ENCODE measurements at places on chromosomes 4 and X.

GRCh38 chr4:140693562-140693961, 62.6 kb downstream of the TBC1D9 start:
- no peak for DNase-seq

- DNase-seq: no peak
Observed at GRCh38 chrX:107742700-107743191, 32.8 kb downstream of the TSC22D3 start.

- no peak for DNase-seq
Observed at GRCh38 chr4:649293-649625, 23.9 kb downstream of the PDE6B start.

DNA sequence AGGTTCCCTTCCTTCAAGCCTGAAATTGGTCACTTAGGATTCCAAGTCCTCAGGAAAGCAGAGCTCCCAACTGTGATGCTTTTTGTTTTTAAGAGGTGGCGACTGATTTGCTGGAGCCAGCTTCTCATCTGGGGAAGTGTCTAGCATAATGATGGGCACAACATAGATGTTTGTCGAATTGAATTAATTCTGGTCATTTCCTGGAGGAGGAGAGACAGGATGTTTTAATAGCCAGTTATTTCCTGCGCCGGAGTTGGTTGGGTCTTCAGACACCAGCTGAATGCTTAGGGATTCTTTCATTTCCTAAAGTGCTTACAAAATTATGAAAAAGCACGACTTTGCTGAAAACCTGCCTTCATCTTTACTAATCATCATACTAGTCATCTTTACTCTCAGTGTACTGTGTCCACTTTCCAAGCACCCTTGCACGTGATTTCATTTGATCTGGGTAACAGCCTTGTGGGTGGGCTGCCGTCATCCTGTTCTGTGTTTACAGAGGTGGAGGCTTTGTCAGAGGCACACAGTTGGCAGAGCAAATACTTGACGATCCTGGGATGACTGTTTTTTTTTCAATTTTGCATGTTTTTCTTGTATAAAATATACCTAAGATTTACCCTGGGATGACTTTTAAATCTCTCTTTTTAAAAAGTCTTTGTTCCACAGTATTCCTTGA, 49.5 kb downstream of the RGS12 start:
- DNase-seq: no peak

- DNase-seq: no peak
Observed at GRCh38 chr4:4619821-4620220, 78.0 kb upstream of the STX18 start.

DNA sequence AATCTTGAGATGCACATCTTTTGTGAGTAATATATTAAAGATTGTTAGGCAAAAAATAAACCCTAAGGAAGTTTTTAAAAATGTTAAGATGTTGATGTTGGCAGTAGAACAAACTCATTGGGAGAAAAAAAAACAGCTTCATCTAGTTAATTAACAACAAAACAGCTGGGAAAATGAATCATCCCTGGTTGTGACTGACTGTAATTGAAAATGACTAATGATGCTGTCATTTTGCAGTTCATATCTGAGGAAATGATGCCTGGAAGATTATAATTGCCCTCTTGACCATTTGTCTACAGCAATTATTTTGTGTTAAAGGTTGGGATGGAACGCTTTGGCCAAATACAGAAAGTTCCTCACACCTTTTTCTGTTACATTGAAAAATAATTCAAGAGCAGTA, 760.4 kb upstream of the FTHL17 start:
- no peak for DNase-seq

DNA sequence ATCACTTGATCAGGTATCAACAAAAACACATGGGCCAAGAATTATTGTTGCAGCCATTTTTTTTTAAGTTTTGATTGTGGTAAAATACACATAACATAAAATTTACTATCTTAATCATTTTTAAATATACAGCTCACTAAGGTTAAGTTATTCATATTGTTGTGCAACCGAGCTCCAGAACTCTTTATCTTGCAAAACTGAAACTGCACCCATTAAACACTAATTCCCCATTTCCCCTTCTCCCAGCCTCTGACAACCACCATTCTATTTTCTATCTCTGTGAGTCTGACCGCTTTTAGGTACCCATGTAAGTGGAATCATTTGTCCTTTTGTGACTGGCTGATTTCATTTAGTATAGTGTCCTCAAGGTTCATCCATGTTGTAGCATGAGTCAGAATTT, 126.2 kb upstream of the NDP start:
- no peak for DNase-seq

GRCh38 chr4:95428291-95429070, 120.3 kb downstream of the UNC5C start:
- DNase-seq: no peak

DNA sequence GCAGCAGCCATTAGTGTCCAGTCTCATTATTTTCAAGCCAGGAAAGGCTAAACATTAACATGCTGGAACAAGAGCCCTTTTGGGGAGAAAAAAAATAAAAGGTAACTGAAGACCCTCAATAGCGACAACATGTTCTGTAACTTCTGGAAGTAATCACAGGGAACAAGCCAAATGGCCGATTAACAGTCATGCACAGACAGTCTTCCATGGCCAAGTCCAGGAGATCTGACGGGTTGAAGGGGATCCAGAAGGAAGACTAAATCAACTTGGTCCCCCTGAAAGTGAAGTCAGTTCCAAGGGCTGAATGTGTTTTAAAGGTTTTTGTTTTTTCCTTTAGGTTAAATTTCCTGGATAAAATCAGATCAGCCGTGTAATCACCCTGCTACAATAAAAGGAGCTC, 52.5 kb downstream of the LNX1 start:
- no peak for DNase-seq

GRCh38 chrX:101287402-101287801, 3.7 kb downstream of the TAF7L start:
- no peak for DNase-seq

GRCh38 chr4:143514169-143514495, 630 bp downstream of the SMARCA5 start:
- no peak for DNase-seq

- no peak for DNase-seq
Observed at GRCh38 chr4:146978641-146979040, 33.0 kb upstream of the TTC29 start.

GRCh38 chrX:1392376-1393068, 609 bp upstream of the SLC25A6 start:
- peak; percentile 32 for DNase-seq

DNA sequence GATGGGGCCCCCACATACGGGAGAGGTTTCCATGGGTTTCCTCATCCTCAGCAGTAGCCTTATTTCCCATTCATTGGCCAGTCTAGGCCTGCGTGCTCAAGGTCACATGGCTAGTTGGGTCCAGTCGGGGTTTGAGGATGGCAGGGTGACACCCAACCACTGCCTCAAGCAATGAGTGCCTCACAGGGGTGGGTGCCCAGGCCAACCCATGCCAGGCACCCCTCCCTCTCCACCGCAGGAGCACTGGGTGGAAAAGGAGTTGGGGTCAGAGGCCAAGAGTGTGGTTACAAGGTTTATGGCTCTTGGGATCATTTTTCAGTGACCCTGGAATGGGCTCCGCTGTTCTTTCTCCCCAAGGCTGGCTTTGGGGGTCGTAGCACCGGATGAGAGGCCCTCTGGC, 3.1 kb downstream of the NSG1 start:
- DNase-seq: no peak

DNA sequence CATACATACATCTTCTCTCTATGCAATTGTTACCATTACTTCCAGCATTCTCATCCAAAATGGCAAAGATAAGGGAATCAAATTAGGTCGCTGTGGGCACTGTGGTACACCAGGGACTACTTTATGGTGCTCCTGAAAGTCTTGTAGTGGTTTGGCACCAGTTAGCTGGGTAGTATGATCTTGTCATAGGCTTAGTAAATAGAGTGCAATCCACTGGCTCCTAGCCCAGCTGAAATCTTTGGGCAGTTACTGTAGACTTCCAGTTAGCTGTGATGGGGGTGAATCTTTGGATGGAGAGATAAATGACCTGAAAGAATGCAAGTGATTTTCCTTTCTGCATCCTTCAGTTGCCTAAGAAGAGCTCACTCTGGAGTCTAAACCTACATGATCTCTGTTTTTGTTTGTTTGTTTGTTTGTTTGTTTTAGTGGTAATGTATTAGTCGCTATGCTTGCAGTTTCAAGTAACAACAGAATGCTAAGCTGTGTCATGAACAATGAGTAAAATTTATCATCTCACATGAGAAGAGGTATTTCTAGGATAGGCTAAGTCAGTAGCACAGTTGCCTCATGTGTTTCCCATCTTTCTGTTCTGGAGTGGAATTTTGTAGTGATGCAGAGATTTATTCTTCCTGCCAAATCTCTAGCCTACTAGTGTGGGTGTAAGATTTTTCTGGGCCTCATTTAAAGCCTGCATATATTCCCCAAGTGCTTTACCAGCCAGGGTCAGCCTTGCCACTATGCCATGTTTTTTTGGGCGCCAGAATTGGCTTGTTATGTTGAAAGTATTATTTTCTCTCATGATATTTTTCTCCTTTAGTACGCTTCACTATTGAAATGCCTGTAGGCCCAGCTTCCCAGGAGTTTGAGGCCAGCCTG, 24.2 kb downstream of the HERC3 start:
- DNase-seq: no peak

DNA sequence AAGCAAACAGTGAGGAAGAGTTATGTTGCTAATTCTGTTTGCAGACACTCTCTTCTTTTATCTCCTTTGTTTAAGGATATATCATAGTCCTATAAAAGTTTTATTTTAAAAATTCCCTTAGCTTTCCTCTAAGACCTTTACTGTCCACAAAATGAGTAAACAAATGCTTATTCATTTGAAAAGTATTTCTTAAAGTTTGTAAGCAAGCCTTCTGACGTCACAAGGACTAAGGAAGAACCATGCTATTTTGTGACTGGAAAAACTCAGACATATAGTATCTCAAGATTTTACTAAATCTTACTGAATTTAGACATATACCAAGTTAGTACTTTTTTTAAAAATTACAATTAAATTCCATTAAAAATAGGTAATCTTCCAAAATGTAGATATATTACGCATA, 5.2 kb upstream of the RBMXL3 start:
- DNase-seq: no peak
